ENCODE measurements at places on chromosomes 13 and 19. TPM values are rescaled to one million over a fixed set of nuclear protein-coding genes. Genes with fewer than 3 reads are reported as not detected.

CEACAM20 gene
- total RNA-seq = not detected

CYP4F11 gene
- 2.6 TPM for total RNA-seq

RFPL4AL1 gene
- total RNA-seq = not detected

NEK5 gene
- 2.2 TPM for total RNA-seq

CEACAM8 gene
- total RNA-seq = 0.67 TPM

SSC5D gene
- total RNA-seq = 8.4 TPM

TUBB4A gene
- 0.59 TPM for total RNA-seq

GRIK5 gene
- 0.15 TPM for total RNA-seq

ACP5 gene
- 650 TPM for total RNA-seq

ZNF699 gene
- 14.9 TPM for total RNA-seq

- H3K36me3 ChIP-seq = no peaks in the 10 kb centered on the region
- no peak overlapping the region for H3K4me3 ChIP-seq
These were observed 115.3 kb downstream of the RBM26 start for GRCh38 chr13:79290595-79291244.

- no peak overlapping the region for H3K27ac ChIP-seq
- no peaks in the 10 kb centered on the region for H3K27me3 ChIP-seq
- DNase-seq = peak; percentile 54
- no peaks in the 10 kb centered on the region for H3K36me3 ChIP-seq
These were observed 173.1 kb upstream of the SOX1 start for GRCh38 chr13:111893607-111894443.

DNA sequence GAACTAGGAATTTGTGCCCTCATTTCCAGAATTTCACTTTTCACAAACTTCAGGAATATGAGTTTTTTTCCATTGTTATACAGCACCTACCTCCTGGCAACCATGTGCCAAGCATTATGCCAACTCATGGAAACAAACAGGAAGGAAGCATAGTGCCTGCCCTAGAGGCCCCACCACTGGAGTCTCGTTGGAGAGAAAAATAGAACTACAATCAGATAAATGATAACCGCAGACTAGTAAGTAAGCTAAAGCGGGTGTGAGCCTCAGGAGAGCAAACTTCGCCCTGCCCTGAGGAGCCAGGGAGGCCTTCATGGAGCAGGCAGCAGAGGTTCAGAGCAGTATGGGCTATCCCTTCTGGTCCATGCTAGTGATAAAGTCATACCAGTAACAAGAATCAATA, 75.9 kb downstream of the FRY start:
- H3K4me3 ChIP-seq = no peak overlapping the region
- H3K27ac ChIP-seq = no peak overlapping the region
- DNase-seq = no peak
- no peaks in the 10 kb centered on the region for H3K36me3 ChIP-seq

GRCh38 chr13:37869756-37870488, at the start of gene TRPC4:
Gene TRPC4, minus strand, starts transcription at chr13:37869772. Its CDS starts 86,439 bp downstream, at chr13:37783333.
- DNase-seq = peak; percentile 22
- H3K36me3 ChIP-seq = no peaks in the 10 kb centered on the region
- H3K27me3 ChIP-seq = no peaks in the 10 kb centered on the region
- peaks cover 4% of the 10 kb centered on the region for H3K4me1 ChIP-seq
- peak within 1 kb of the TSS; percentile 30 for H3K4me3 ChIP-seq
- peak within 1 kb of the TSS; percentile 46 for H3K27ac ChIP-seq

GRCh38 chr13:50513300-50513877, 330.1 kb downstream of the DLEU7 start:
- H3K27ac ChIP-seq = peak overlapping the region; percentile 86
- no peak for DNase-seq
- H3K4me1 ChIP-seq = peaks cover 25% of the 10 kb centered on the region
- H3K4me3 ChIP-seq = no peak overlapping the region
- H3K36me3 ChIP-seq = no peaks in the 10 kb centered on the region

- H3K36me3 ChIP-seq = no peaks in the 10 kb centered on the region
- peak; percentile 90 for DNase-seq
- no peaks in the 10 kb centered on the region for H3K27me3 ChIP-seq
These were observed 37.3 kb downstream of the NFIC start for GRCh38 chr19:3403489-3404323.

DNA sequence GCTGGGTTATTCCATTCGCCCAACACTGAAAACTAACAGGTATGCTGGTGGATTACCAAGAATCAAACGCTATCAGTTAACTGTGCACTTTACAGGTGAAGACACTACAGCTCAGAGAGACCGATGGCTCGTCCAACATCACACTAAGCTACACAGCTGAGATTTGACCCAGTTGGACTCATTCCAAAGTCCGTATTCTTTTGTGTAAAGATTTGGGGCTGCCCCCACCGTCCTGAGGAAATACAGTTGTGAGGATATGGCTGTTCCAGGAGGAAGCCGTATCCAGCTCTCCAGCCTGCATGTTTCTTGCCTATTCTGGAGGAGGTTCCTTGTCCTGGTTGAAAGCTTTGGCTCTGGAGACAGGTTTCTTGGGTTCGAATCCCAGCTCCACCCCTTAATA, 4.2 kb downstream of the ZSCAN5A start:
- H3K4me1 ChIP-seq = peaks cover 9% of the 10 kb centered on the region
- H3K27me3 ChIP-seq = no peaks in the 10 kb centered on the region
- no peak for DNase-seq
- no peak overlapping the region for H3K4me3 ChIP-seq

- H3K4me1 ChIP-seq = peaks cover 4% of the 10 kb centered on the region
- no peak for DNase-seq
- H3K36me3 ChIP-seq = no peaks in the 10 kb centered on the region
These were observed 26.2 kb upstream of the GPR12 start for GRCh38 chr13:26786651-26787295.

- H3K36me3 ChIP-seq = no peaks in the 10 kb centered on the region
- no peak for DNase-seq
- H3K27ac ChIP-seq = no peak overlapping the region
- H3K27me3 ChIP-seq = no peaks in the 10 kb centered on the region
These were observed 15.8 kb upstream of the CLDN10 start for GRCh38 chr13:95536632-95537241.

DNA sequence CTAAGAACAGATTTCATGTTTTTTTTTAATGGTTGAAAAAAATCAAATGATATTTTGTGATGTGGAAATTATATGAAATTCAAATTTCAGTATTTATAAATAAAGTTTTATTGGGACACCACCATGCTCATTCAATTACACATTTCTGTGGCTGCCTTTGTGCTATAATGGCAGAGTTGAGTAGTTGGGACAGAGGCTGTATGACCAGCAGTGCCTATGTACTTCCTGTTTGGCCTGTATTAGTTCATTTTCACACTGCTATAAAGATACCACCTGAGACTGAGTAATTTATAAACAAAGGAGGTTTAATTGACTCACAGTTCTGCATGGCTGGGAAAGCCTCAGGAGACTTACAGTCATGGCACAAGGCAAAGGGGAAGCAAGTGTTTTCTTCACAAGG, 33.6 kb downstream of the AKAP11 start:
- H3K27me3 ChIP-seq = no peaks in the 10 kb centered on the region
- H3K4me1 ChIP-seq = no peaks in the 10 kb centered on the region
- no peak for DNase-seq
- no peak overlapping the region for H3K27ac ChIP-seq
- H3K4me3 ChIP-seq = no peak overlapping the region
- peaks cover 33% of the 10 kb centered on the region for H3K36me3 ChIP-seq

DNA sequence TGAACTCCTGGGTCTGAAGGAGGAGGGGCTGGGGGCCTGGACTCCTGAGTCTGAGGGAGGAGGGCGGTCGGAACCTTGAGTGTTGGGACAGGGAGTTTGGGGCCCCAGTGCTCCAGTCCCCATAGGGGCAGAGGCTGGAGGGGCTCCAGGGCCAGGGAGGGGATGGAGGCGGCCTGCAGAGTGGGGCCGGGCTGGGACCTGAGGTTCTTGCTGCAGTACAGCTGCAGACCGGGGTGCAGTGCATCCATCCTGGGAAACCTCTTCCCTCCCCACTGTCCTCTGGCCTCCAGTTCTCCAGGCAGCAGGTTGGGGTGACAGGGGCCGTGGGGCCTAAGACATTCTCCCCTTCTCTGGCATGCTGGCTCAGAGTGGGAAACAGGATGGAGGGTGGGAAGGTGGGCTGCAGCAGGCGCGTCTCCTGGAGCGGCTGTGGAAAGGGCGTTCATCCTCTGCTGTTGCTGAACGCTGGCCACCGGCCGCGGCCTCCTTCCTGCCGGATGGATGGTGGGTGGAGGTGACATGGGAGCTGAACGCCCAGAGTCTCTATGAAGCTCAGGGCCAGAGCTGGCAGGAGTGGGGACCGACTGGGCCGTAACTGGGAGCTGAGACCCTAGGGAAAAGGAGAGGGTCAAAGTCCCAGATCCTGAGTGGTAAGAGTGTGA, 1.6 kb downstream of the BRSK1 start:
- H3K4me1 ChIP-seq = peaks cover 3% of the 10 kb centered on the region
- no peaks in the 10 kb centered on the region for H3K36me3 ChIP-seq
- H3K27me3 ChIP-seq = no peaks in the 10 kb centered on the region
- no peak for DNase-seq

DNA sequence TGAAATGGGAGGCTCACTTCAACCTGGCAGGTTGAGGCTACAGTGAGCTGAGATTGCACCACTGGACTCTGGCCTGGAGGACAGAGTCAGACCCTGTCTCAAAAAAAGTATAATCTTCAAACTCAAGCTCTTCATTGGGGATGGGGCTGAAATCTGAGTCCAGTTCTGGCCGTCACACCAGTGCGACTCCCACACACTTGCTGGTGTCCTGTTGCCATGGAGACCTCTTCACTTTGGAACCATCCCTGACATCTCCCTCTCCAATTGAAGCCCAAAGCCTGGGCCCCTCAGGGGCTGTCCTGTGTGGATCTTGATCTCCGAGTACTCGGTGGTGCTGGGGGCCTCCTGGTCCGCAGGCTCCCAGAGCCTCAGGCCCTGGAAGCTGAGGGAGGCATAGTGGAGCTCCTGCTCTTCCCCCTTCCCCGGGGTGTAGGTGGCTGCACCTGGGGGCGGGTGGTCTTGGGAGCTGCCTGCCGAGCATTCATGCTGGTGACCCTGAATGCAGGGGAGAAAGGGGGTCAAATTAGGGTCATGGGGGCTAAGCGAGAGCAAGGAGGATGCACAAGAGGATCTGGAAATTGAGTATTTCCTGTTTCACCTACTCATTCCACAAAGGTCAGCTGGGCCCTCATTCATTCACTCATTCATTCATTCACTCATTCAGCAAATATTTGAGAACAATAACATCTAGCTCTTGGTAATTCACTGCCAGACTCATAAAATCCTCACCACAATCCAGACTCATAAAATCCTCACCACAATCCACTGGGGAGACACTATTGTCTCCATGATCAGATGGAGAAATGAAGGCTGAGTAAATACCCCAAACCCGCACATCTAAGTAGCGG, 11.0 kb downstream of the SIGLEC11 start:
- DNase-seq = no peak
- no peak overlapping the region for H3K27ac ChIP-seq
- peaks cover 15% of the 10 kb centered on the region for H3K4me1 ChIP-seq
- no peaks in the 10 kb centered on the region for H3K36me3 ChIP-seq
- H3K27me3 ChIP-seq = no peaks in the 10 kb centered on the region
- no peak overlapping the region for H3K4me3 ChIP-seq

DNA sequence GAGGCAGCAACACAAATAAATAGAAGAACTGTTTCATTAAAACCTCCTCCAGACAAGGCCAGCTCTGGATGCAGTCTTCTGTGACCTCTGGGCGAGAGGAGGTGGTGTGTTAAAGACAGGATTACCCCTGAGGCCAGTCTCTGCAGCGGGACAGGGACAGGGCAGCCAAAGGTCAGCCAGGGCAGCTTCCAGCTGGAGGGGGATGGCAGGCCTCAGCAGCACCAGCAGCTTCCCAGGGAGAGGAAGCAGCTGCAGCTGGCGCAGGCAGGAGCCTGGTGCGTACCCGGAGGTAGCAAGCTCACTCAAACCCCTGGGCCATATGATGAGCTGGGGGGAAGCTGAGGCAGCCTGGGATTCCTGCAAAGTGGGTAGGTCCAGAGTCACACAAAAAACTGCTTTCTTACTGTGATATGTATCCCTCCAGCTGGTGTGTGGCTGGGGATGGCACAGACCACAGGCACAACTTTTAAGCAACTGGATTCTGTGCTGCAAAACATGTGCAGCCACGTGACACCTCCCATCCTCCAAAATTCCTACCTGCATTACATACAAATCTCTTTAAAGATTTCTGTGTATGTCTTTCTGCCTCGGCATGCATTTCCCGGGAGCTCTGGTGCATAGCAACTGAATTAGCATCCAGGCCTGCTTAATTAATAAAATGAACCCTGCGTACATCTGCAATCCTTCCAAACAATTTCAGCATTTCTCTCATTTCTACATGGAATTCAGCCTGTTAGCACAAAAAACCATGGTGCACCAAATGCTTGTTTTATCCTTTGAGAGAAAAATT, 238.3 kb upstream of the MAB21L1 start:
- no peak overlapping the region for H3K27ac ChIP-seq
- no peaks in the 10 kb centered on the region for H3K27me3 ChIP-seq
- H3K4me3 ChIP-seq = no peak overlapping the region
- H3K36me3 ChIP-seq = no peaks in the 10 kb centered on the region

DNA sequence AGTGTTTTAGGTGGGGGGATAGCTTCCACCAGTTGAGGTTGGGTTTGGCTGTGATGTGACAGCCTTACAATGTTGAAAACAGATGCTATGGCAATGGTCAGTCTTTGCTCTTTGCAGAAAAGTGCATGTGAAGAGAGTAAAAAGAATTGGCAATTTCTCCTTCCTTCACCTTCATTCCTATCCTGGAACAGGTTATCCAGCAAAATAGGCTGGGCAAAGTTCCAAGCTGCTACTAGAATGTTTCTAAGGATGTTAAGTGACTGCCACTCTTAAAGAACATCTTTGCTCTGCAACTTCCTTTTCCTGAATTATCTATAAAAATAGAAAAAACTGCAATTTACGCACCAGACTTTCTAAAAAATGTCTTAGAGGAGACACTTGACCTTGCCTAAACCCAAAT, 50.1 kb upstream of the MYCBP2 start:
- H3K27ac ChIP-seq = no peak overlapping the region
- H3K27me3 ChIP-seq = no peaks in the 10 kb centered on the region
- no peaks in the 10 kb centered on the region for H3K4me1 ChIP-seq
- DNase-seq = no peak

DNA sequence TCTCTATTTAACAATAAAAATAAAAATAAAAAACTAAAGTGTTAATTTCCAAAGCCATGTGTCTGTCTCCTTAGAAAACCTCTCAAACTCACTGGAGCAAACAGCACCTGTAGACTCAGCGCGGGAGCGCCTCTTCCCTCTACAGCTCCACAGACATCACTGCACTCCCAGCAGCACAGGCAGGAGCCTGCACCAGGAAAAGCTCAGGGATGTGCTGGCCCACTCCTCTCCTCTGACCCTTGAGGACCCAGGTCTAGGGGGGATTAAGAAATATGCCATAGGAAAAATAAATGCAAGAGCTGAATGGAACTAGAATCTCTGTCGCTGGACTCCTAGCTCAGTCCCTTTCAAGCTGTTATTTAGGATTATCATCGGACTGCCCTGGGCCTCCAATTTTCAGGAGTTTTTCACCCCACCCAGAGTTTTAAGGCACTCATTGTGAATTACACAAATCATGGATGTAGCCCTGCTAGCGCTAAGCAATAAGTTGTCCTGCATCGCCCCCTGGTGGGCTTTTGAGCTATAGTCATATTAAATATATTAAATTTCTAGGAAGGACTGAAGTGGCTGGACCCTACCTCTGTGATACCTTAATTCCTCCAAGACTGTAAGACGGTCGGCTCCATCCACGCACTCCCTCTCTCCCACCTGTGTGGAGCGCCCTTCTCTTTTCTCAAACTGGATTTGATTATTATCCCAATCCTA, 333.9 kb downstream of the UQCRFS1 start:
- DNase-seq = peak; percentile 58
- no peaks in the 10 kb centered on the region for H3K36me3 ChIP-seq
- no peaks in the 10 kb centered on the region for H3K4me1 ChIP-seq
- no peak overlapping the region for H3K4me3 ChIP-seq
- H3K27ac ChIP-seq = no peak overlapping the region

GRCh38 chr19:5293612-5294378, 46.8 kb downstream of the PTPRS start:
- no peaks in the 10 kb centered on the region for H3K36me3 ChIP-seq
- no peak overlapping the region for H3K27ac ChIP-seq

Data from upper lobe of left lung (tissue), 6 donors.